NCI-H1417 (cell line): ENCODE measurements at places on chromosomes 5 and 9.

DNA sequence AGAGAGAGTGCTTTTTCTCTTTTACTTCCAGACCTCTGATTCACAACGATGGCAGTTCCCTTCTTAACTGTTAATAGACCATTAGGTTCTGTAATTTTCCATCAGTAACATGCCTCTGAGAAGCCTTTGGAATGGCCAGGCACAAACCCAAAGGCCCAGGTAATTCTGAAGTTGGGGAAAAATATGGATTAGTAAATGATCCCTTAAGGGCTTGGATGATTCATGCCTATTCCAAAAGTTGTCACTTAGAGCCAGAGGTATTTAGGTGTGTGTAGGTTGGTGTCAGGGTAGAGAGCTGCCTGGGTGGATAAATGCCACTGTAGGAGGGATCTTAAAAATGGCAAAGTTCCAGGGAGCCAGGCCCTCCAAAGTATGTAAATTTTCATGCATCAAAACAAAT, 228.8 kb downstream of the PLK2 start:
- no peak for DNase-seq

GRCh38 chr9:116005205-116005604, 148.4 kb upstream of the PAPPA start:
- no peak for DNase-seq

DNA sequence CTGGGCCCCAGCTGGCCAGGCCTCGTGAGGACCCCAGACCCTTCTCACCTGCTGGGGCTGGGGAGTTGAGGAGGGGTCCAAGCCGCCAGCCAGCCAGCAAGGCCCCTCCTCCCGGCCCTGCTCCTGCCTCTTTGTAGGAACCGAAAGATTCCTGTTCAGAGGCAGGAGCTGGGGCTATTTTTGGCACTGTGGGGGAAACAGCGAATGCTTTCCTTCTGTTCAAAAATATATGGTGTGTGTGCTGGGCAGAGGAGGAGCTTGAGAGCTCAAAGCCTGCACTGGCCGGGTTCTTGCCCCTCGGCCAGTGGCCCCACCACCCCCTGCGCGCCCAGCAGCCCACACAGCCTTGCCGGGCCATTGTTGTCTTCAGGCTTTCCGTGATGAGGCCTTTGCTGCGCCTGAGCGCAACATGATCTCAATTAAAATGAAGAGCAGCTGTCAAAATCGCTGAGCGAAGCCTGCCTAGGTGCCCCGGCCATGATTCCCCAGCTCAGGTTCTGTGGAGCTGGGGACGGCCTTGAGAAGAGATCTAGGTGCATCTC, 13.4 kb downstream of the NCS1 start:
- DNase-seq, result no peak

DNA sequence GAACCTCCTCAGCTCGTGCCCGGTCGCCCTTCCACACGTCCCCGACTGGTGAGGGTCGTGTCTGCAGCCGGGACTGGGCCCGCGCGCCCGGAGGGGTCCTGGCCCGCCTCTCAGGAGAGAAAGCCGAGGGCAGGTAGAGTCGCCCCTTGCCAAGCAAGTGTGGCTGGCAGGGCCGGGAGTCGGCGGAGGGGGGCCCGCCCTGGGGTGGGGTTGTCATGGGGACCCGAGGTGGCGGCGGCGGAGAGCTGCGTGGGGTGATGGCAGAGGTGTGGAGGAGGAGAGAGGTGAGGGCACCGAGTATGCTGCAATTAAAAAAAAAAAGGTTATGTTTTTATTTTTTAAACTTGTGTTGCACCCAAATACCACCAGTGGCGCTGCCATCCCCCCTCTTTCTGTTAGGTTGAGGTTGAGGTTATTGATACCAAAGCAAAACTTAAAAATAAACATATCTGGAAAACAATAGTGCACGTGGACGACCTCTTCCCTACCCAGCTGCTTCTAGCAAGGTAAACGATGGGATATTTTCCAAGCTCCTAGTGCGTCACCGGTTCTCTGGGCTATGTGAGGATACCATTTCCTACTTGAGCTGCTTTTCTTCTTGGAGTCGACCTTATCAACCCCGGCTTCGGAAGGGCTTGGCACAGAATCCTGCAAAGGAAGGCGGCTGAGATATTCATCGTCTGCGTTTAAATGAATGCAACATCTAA, 660 bp downstream of the SCAMP1 start:
- peak; percentile 37 for DNase-seq

- no peak for DNase-seq
Measured at GRCh38 chr9:88852794-88853193, 138.5 kb upstream of the S1PR3 start.

- DNase-seq, result no peak
Measured at GRCh38 chr9:589723-590122, 251.8 kb upstream of the DMRT1 start.

- peak; percentile 47 for DNase-seq
Measured at GRCh38 chr5:90932052-90932699, 373.6 kb downstream of the ADGRV1 start.
